ENCODE measurements at places on chromosomes 1 and 21.

DNA sequence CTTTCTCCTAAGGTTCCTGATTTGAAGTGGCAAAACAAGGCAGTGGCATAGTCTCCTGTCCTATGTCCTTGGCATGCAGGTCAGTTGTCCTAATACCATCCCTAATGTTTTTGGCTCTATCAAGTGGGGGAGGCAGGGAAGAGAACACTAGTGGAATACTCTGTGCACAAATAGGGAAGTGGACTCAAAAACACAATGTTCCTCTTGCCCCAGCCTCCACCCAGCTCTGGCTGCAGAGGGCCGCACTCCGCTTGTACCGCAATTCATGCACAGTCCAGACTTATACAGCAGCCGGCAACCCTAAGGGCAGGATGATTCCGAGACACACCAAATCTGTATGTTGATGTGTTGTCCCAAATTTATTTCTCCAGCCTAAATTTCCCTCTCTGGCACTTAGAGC is 14.5 kb downstream of the PLEKHO1 start:
- no peak for DNase-seq

DNA sequence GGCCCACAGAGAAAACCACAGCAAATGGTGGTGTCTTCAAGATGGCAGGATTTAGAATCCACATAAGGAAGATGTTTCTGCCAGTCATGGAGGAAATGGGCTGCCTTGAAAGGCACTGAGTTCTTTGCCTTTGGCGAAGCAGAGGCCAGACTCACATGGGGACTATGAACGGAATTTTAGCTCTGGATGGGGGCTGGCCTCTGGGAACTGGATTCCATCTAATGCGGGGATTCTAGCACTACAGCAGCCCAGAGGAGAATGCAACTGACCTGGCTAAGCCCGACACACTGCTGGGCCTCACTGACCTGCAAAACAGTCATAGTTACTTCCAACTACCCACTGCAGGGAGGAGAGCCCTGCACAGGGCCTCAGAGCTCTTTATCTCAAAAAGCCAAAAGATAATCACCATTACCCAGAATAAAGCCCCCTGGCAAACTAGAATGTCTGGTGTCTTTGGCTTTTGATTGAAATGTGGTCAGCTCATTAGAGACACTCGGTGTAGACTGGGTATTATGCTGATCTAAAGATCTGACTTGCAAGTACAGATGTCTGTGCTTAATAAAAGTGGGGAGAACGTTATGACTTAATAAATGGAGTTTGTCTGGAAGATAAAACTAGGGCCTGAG is 11.6 kb downstream of the HCRTR1 start:
- no peak for DNase-seq

DNA sequence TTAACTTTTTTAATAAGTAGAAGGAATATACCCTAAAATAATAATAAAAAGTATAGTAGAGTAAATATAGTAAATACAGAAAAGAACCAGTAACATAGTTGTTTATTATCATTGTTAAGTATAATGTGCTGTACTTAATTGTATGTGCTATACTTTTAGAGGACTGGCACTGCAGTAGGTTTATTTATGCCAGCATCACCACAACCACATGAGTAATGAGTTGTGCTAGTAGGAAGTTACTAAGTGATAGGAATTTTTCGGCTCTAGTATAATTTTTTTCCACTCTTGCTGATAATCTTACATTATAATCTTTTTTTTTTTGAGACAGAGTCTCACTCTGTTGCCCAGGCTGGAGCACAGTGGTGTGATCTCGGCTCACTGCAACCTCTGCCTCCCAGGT is 71.6 kb downstream of the IVNS1ABP start:
- no peak for DNase-seq

- no peak for DNase-seq
These were observed 2.2 kb downstream of the TCEA3 start for GRCh38 chr1:23422241-23422877.

- DNase-seq: no peak
These were observed 6.1 kb downstream of the SPOCD1 start for GRCh38 chr1:31809698-31810097.

- DNase-seq: no peak
These were observed 129.9 kb upstream of the CD34 start for GRCh38 chr1:208040821-208041297.

DNA sequence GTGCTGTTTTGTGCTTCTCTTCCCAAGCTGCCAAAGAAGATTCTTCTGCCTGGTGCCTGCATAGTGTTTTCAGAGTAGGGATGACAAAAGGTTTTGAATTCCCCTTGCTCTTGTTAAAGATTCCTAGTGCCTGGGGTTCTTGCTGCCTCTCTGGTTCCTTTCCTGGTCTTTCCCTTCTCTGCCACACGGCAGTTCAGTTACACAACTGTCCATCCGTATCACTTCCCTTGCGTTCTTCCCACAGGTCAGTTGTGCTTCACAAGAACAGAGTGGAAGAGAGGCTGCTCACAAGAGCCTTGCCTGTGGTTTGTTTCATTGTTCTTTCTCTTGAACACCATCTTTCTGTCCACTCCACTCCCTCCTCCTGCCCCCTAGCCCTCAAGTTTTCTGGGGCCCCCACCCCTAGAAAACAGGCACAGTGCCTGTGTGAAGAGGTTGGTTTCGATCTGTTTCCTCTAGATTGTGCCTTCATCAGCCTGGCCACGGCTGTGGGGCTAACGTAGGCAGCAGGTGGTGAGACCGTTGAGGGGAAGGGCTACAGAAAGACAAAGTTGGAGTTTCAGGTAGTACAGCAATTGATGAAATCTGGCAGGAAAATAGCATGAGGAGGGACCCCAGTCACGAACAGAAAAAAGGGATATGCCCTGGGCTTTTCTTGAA is 5.8 kb downstream of the VASH2 start:
- no peak for DNase-seq

DNA sequence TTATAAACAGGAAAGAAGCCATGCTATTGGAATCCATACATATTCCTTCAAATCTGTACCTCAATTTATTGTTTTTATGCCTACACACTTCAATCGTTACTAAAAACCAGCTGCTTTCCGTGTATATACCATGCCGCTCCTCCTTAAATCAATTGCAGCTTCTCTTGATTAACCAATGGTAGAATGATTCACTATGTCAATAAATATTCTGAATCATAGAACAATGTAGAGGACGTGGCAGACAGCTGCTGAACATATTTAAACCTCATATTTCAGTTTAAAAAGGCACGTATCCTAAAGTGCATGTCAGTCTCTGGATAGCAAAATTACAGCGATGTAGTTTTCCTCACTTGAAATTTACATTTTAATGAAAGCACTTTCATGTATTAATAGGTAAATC is 100.4 kb downstream of the MRPL39 start:
- no peak for DNase-seq

DNA sequence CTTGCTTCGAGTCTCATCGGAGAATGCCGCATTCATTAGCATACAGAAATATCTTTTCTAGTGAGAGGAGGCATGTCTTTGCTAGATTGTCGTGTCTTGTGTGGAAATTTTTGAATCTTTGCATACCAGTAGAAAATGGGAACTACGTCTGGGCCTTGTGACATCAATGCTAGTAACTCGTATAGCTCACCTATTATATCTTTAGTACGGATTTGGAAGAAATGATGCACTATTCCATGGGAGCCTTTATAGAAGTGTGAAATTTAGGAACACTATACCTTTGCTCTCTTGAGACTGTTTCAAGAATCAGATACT is 835 bp downstream of the UHMK1 start:
- DNase-seq: no peak

GRCh38 chr1:53739109-53739681 is at the start of gene GLIS1:
Gene GLIS1 (minus strand): TSS chr1:53739164. CDS start chr1:53738064, 1,100 bp downstream.
- no peak for DNase-seq

DNA sequence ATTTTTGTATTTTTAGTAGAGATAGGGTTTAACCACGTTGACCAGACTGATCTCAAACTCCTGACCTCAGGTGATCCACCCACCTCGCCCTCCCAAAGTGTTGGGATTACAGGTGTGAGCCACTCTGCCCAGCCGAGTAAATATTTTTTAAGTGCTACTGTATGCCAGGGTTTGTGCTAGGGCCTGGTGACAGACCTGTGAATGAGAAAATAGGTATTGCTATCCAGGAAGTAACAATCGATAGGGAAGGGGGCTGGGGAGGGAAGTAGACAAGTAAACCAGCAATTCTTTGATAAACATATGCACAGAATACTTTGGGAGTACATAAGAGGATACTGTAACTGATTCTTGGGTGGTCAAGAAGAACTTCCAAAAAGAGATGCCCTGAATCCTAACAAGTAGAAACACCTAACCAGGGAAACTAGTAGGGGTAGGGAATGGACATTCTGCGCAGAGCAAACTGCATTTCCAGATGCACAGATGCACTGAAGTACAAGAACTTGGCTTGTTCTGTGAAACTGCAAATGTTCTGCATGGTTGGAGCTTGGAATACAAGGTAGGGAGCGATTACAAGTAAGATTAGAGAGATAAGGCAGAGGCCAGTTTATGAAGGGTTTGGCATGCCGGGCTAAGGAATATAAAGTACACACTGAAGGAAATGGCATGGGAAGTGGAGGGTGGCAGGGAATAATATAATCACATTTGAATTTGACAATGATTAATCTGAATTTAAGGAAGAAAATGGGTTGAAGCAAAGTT is 19.0 kb upstream of the DOCK7 start:
- DNase-seq: no peak

Data from stimulated activated CD8-positive, alpha-beta memory T cell treated with anti-CD3 and anti-CD28 coated beads, Interleukin-15, amount 100 ng/mL, for 1 hour (primary cell).